ENCODE measurements at places on chromosomes 13 and 19. TPM values are rescaled to one million over a fixed set of nuclear protein-coding genes. Genes with fewer than 3 reads are reported as not detected.

Gene VSTM2B
- polyA plus RNA-seq: not detected

Gene ZNF470
- polyA plus RNA-seq: 3.0 TPM

Gene ILF3
- polyA plus RNA-seq: 109 TPM

GRCh38 chr19:31145007-31145406, 204.2 kb downstream of the TSHZ3 start:
- DNase-seq: no peak

DNA sequence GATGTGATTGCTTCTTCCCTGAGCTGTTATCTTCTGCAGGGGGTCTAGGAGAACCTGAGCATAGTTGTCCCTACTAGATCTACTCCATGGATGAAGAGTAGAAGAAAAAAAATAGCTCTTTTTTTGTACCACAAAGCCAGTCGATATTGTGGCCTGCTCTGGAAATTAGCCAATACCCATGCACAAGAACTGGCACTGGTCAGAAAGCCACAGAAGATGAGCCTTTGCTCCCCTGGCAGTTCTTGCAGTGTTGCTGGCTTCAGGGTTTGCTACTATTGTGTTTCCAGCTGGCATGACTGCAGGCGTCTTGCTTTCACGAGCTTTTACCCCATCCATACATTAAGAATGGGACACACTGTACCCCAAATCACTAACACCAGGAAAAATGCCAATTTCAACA, 547.7 kb upstream of the KLF12 start:
- no peak for DNase-seq

- no peak for DNase-seq
These were observed 2.1 kb upstream of the RAVER1 start for GRCh38 chr19:10335352-10335985.

All from fibroblast of lung (primary cell).